ENCODE measurements at places on chromosomes 16 and 17. TPM values are rescaled to one million over a fixed set of nuclear protein-coding genes. Genes with fewer than 3 reads are reported as not detected.

DNA sequence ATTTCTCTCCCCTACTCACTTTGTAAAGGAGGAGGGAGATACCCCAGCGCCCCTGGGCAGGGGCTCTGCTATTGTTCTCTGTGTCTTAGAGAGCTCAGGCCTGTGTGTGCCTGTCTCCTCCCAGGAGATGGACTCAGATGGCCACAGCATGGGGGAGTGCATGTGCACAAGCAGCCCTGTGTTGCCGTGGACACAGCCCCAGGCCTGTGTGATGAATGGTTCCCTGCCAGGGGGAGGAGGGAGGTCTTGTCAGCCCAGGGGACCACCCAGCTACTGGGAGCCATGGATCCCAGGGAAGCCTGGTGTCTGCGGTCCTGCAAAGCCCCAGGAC lies 26.3 kb downstream of the GINS2 start:
- H3K36me3 ChIP-seq, result peaks cover 81% of the 10 kb centered on the region
- H3K4me3 ChIP-seq, result no peak overlapping the region
- H3K27me3 ChIP-seq, result no peaks in the 10 kb centered on the region
- no peaks in the 10 kb centered on the region for H3K4me1 ChIP-seq
- H3K27ac ChIP-seq, result no peak overlapping the region
- DNase-seq, result no peak

The KRT36 gene
- total RNA-seq, result not detected

GRCh38 chr17:39706921-39707337 lies 7.1 kb downstream of the ERBB2 start:
- H3K27ac ChIP-seq, result no peak overlapping the region
- H3K4me1 ChIP-seq, result peaks cover 7% of the 10 kb centered on the region
- H3K36me3 ChIP-seq, result peaks cover 51% of the 10 kb centered on the region
- no peaks in the 10 kb centered on the region for H3K27me3 ChIP-seq

DNA sequence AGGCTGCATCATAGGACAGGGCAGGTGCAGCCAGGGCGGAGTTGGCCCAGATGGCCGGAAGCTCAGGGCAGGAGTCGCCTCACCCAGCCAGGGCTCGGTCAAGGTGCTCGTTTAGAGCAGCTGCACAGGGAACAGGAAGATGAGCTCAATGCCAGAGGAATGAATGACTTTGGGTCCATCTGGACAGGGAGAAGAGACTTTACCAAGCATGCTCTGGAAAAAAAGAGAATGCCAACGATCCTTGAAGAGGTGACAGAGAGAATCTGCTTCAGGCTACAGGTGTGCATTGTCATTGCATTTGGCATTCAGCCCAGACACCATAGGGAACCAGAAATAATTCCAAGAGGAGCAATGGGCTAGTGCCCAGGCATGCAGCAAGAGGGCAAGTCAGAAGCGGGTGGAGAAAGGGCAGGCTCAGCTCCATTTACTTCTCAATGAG lies 6.7 kb upstream of the MPP3 start:
- no peak overlapping the region for H3K4me3 ChIP-seq
- no peaks in the 10 kb centered on the region for H3K27me3 ChIP-seq
- H3K4me1 ChIP-seq, result peaks cover 20% of the 10 kb centered on the region
- H3K36me3 ChIP-seq, result no peaks in the 10 kb centered on the region

The ZNF385C gene
- total RNA-seq, result not detected

The P2RX5 gene
- total RNA-seq, result not detected

GRCh38 chr17:62572888-62573401 lies 54.5 kb upstream of the MRC2 start:
- H3K4me3 ChIP-seq, result no peak overlapping the region
- H3K4me1 ChIP-seq, result no peaks in the 10 kb centered on the region
- H3K36me3 ChIP-seq, result peaks cover 44% of the 10 kb centered on the region

The CEMP1 gene
- total RNA-seq, result not detected

- DNase-seq, result no peak
- no peaks in the 10 kb centered on the region for H3K36me3 ChIP-seq
- no peaks in the 10 kb centered on the region for H3K27me3 ChIP-seq
- no peak overlapping the region for H3K4me3 ChIP-seq
These were observed 35.7 kb downstream of the NOS2 start for GRCh38 chr17:27764589-27764988.

GRCh38 chr17:4872786-4873185 lies 26.6 kb upstream of the C17orf107 start:
- H3K4me1 ChIP-seq, result no peaks in the 10 kb centered on the region
- H3K36me3 ChIP-seq, result no peaks in the 10 kb centered on the region
- H3K27me3 ChIP-seq, result no peaks in the 10 kb centered on the region
- H3K27ac ChIP-seq, result no peak overlapping the region

DNA sequence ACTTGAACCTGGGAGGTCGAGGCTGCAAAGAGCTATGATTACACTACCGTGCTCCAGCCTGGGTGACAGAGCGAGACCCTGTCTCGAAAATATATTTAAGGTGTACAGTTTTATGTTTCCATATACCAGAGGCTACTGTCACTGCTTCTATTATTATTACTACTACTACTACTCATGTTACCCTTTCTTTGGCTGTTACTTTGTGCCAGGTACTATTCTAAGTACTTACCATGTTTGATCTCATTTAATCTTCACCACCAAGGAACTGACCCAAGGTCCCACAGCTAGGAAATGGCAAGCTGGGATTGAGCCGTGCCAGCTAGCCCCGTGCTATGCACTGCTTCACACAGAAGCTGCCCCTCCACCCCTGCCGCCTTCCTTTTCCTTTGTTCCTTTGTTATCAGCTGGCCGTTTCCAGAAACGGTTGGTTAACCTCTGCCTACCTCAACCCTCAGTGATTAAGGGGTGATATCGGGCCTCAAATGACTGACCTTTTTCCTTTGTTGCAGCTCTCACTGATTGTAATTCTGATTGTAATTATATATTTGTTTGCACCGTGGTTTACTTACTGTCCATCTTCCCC lies 78.4 kb downstream of the ABCC1 start:
- H3K27ac ChIP-seq, result no peak overlapping the region
- no peaks in the 10 kb centered on the region for H3K27me3 ChIP-seq
- H3K36me3 ChIP-seq, result peaks cover 17% of the 10 kb centered on the region
- no peak for DNase-seq
- H3K4me3 ChIP-seq, result no peak overlapping the region

DNA sequence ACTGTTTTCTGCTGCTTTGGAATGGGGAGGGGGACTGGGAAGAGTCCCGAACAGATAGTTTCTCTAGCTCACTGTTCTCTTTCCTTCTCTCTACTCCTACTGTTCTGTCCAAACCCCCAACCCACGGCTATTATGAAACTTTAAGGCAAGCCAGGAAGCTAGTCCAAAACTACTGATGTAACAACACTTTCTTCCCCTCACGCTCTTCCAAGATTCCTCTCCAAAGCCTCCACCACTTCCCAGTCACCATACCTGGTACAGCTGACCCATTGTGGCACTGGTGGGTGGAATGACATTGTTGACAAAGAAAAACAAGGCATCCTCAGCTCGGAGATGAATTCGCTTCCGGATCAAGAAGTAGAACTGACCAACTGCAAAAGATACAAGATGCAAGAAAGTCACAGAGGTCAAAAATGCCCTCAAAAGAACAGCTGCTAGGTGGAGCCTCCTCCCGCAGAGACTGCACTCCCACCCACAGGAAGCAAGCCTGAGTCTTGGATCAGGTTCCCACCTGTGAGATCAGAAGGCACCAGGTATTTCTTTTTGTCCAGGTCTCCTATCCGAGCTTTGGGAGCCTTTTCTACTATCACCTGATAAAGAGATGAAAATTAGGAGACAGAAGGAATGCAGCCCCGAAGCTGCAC lies 1.0 kb downstream of the GABARAP start:
- no peaks in the 10 kb centered on the region for H3K27me3 ChIP-seq
- no peak for DNase-seq
- peaks cover 12% of the 10 kb centered on the region for H3K4me1 ChIP-seq

DNA sequence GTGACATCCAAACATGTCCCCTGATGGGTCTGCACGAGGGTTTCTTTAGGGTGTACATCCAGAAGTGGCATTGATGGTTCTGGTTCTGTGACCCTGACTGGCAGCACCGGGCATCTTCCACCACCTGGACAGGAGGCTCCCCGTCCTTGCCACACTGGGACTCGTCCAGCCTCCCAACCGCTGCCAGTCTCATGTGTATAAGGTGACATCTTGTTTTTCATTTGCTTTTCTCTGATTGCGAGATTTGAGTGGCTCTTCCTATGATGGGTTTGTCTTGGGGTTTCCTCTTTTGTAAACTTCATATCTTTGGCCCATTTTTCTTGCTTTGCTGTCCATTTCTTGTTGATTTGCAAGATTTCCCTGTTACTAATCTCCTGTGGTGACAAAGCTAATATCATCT lies 9.2 kb upstream of the LIMD2 start:
- DNase-seq, result peak; percentile 33
- H3K4me1 ChIP-seq, result no peaks in the 10 kb centered on the region
- H3K27ac ChIP-seq, result no peak overlapping the region

GRCh38 chr16:72012607-72013006 lies 4.1 kb downstream of the DHODH start:
- H3K4me3 ChIP-seq, result no peak overlapping the region
- no peak overlapping the region for H3K27ac ChIP-seq
- peaks cover 2% of the 10 kb centered on the region for H3K4me1 ChIP-seq
- peaks cover 11% of the 10 kb centered on the region for H3K36me3 ChIP-seq

The ZFP90 gene
- 11.8 TPM for total RNA-seq

The SHCBP1 gene
- 0.11 TPM for total RNA-seq

- DNase-seq, result no peak
- no peaks in the 10 kb centered on the region for H3K36me3 ChIP-seq
- no peaks in the 10 kb centered on the region for H3K27me3 ChIP-seq
- no peak overlapping the region for H3K4me3 ChIP-seq
- no peaks in the 10 kb centered on the region for H3K4me1 ChIP-seq
These were observed 6.1 kb downstream of the MT1H start for GRCh38 chr16:56675685-56676210.

DNA sequence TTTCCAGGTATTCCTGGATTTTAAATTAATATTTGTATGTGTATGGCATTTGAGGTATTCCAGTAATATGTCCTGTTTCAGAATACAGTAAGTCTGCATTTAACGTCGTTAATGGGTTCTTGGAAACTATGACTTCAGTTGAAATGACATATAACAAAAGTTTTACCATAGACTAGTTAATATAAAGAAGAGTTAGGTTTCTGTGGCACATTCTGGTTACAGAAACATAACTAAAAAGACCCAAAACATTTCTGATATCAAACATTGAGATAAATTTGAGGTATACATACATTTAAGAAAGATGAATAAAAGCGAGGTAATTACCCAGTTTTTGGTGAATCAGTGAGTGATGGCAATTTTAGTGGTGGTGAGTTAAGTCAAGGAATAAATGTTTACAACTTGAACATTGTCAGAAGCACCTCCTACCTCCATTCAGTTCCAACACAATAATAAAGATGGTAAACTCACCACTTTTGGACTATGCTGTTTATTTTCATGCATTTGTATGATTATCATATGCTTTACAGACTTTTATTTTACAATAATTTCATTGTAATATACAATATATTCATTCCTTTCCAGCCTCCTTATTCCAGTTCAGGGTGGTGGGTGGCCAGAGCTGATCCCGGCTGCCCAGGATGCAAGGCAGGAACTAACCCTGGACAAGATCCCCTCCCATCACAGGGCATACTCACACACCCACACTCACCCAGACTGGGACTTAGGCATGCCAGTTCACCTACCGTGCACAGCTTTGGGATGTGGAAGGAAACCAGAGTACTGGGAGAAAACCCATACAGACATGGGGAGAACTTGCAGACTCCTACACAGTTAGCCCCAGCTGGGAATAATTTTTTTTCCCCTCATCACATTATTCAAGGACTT lies 9.7 kb downstream of the LUC7L3 start:
- peaks cover 62% of the 10 kb centered on the region for H3K4me1 ChIP-seq
- H3K27me3 ChIP-seq, result no peaks in the 10 kb centered on the region
- H3K4me3 ChIP-seq, result no peak overlapping the region
- DNase-seq, result no peak
- H3K36me3 ChIP-seq, result no peaks in the 10 kb centered on the region
